ENCODE measurements at places on chromosomes 6 and 20. TPM values are rescaled to one million over a fixed set of nuclear protein-coding genes. Genes with fewer than 3 reads are reported as not detected.

The CHRNA4 gene
- not detected for total RNA-seq

The ERVFRD-1 gene
- total RNA-seq = 0.65 TPM

The CCNC gene
- 41.6 TPM for total RNA-seq

The LGSN gene
- total RNA-seq = 1.7 TPM

The HLA-DPB1 gene
- total RNA-seq = 483 TPM

The PPIL1 gene
- total RNA-seq = 14.4 TPM

The HCK gene
- total RNA-seq = 99.9 TPM

The RFX6 gene
- total RNA-seq = not detected

The CRIP3 gene
- total RNA-seq = 0.95 TPM

The SYCP2 gene
- 3.5 TPM for total RNA-seq

The IMPG1 gene
- not detected for total RNA-seq

The SMIM29 gene
- 29.8 TPM for total RNA-seq

The F13A1 gene
- total RNA-seq = 187 TPM

The RUNX2 gene
- total RNA-seq = 3.7 TPM

The MMP24 gene
- total RNA-seq = 5.3 TPM

The MACROD2 gene
- 73.0 TPM for total RNA-seq

The EYA2 gene
- 3.5 TPM for total RNA-seq

The KCNQ5 gene
- total RNA-seq = 0.35 TPM

The SLCO4A1 gene
- 72.4 TPM for total RNA-seq

The SLC52A3 gene
- total RNA-seq = 1.1 TPM

The NNAT gene
- total RNA-seq = 0.83 TPM

Measured in lower lobe of right lung (tissue), 2 donors.